ENCODE measurements at places on chromosomes 2 and 18.

DNA sequence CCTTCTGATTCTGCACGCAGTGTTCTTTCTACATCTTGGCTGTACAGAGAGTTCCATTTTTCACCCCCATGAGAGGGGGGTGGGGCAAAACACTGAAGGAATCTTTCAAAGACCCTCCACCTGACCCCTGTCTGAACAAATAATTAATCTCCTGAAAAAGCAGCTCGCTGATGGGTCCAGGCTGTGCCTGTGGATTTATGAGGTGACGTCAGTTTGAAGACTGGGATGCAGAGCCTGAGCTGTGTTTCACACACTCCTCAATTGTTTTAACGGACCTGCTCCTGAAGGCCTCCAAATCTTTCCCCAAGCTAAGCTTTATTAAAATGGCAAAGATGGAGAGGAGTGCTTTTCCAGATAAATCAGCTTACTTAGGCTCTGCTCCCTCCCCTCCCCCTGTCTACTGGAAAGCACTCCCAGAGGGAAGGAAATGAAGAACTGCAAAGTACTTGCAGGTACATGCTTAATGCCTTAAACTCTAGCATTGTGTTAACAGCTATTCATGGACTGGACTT is 390.2 kb upstream of the TNP1 start:
- DNase-seq: no peak

- no peak for DNase-seq
These were observed 80.1 kb downstream of the KCNS3 start for GRCh38 chr2:17958466-17959092.

DNA sequence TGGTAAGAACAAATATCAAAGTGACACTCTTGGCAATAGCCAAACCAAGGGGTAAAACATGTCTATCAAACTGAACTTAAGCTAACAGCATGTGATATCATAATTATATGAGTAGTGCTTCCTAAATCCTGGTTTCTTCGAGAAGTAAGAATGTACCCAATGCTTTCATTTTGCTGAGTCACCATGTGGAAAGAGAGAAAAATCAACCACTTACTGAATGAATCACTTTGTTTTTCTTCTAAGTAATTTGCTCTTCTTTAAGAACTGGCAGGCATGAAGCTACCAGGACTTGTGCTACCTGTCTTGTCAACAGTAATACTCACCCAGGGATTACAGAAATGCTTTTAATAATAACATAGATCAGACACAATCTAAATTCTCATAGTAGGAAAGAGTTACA is 19.0 kb upstream of the DUSP19 start:
- no peak for DNase-seq

DNA sequence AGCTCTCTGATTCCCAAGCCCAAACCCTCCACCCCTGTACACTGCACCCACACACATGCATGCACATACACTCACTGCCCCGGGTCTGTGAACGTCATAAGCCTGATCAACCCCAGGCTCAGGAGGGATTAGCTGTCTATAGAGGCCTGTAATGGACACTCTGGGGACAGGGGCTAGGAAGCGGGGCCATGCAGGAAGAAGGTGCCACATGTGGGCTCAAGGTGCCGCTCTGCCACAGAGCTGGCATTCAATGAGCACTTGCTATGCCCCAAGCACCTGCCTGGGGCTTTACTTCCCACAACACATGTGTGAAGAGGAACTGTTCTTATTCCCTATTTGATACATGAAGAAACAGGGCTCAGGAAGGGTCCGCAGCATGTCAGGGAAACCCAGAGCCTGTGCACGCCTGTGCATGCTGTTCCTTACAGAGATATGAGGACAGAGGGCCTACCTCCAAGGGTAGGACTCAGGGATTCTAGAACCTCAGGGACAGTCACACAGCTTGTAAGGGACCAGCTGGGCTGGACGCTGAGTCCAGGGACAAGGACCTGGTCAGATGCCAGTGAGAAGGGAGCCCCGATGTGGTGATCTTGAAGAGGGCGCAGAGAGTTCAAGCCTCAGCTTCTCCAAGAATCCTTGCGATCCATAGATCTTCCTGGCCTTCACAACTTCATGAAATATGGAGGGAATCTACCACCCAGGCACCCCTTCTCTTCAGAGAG is 5.0 kb downstream of the BIN1 start:
- DNase-seq: no peak

- no peak for DNase-seq
These were observed 620.6 kb upstream of the ID2 start for GRCh38 chr2:8061219-8061618.

GRCh38 chr18:37684590-37684989 is 119.0 kb upstream of the CELF4 start:
- DNase-seq: no peak

DNA sequence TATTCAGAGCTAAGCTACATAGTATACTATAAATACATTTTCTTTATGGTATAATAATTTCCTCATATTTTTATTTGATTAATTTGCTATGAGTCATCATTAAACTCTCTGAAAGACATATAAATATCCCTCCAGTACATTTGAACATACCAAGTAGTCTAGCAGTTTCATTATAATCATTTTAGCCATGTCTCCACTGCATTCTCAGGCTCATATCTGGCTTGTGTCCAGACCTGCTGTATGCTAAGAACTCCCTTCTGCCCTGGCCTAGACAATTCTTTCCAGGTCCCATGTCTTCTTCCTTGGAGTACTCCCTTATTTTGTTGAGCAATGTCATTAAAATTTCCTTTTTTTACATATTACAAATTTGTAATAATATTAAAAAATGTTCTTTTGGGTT is 16.6 kb upstream of the DYNC1I2 start:
- no peak for DNase-seq

- no peak for DNase-seq
These were observed 98.9 kb downstream of the ABI2 start for GRCh38 chr2:203427061-203427460.

GRCh38 chr2:172516299-172516698 is 39.6 kb upstream of the PDK1 start:
- no peak for DNase-seq

DNA sequence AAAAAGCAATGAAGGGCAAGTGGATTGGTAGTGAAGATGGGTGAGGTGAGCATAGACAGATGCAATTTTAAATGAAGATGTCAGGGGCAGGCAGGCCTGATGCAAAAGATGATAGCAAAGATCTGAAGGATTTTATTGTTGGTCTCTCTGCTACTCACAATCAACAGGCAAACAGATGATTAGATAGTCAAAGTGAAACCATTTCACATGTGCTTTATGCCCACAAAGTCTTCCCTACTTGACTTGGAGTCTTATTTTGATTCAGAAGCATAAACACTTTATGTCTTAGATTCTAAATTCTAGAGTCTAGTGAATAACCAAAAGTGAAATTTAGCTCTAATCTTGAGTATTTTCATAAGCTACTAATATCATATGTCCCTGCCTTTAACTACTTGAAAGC is 153.8 kb upstream of the HNRNPA3 start:
- peak; percentile 8 for DNase-seq

DNA sequence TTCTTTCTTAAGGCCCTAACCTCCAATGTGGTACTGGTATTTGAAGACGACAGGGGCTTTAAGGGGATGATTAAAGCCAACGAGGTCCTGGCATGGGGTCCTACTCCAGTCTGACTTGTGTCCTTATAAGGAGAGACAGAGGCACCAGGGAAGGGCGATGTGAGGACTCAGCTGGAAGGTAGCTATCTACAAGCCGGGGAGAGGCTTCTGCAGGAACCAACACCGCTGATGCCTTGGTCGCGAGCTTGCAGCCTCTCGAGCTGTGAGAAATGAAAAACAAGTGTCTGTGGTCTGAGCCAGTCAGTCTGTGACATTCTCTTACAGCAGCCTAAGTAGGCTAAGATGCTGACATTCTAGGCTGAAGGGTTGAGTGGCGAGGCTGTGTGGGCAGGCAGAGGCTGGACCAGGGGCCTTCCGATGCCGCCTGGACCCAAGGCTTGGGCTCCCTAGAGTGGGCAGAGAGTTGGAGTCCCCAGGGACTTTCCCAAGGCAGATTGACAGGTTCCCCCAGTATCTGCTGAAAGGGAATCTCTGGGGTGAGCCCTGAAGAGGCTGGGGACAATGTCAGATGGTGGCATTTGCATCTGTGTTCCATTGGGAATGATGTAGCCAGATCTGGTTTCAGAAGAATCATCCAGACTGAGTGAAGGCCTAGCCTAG is 322.9 kb upstream of the HS6ST1 start:
- DNase-seq: no peak

- DNase-seq: no peak
These were observed 115.5 kb downstream of the LAMA1 start for GRCh38 chr18:7002107-7002506.

DNA sequence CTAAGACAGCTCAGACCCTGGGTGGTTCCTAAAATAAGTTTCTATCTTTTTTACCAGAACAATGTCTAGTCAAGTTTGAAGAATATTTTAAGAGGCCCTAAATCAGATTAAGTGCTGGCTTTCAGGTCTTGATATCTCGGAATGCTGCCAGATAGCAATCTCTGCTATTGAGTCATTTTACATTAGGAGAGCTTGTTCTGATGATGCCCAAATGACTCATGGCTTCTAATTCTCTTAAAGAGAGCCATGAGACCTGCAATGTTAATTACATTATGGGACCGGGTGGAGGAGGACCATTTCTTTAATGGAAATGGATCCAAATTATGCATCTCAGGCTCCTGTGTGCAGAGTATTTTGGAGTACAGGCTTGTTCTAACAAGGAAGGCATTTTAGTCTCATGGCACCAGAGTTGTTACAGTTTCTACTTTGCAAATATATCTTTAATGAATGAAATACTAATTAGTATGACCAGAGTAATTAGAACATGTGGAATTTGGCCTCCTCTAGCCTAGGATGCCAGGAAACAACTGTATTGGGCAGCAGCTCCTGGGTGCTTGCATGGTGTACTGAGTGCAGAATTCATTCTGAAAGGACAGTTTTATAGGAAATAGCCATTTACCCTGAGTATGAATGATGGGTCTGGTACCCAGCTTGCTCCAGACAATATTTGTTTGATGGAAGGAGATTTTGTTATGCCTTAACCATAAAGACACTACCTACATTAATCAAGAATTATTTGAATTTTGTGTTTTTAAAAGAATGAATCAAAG is 94.0 kb upstream of the SULT1C3 start:
- no peak for DNase-seq

GRCh38 chr2:60976256-60976850 is 41.2 kb upstream of the PEX13 start:
- no peak for DNase-seq

DNA sequence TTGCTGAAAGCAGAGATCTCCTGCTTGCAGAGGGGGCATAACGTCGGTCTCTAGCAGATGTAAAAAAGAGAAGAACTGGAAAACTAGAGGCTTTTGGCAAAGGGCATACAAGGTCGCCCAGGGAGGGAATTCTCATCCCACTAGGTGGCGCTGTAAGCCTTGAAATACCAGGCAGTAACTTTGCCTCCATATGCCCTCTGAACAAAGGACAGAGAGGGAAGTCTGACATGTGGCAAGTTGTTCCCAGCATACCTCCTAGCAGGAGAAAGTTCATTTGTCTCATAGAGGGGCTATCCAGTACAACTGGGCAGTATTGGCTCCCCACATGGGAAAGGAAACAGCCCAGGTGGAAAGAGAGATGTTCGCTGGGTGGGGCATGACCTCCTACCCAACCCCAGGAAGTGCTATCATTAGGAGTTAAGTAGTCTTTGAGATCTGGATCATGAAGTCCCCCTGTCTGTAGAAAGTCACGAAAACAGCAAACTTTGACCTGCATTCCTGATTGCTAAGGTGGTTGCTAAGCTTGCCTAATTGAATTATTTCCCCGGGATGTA is 39.9 kb downstream of the STK17B start:
- peak; percentile 47 for DNase-seq

GRCh38 chr2:102832789-102833188 is 71.0 kb downstream of the TMEM182 start:
- no peak for DNase-seq

- no peak for DNase-seq
These were observed 1629.7 kb upstream of the TMEFF2 start for GRCh38 chr2:193824474-193824873.

DNA sequence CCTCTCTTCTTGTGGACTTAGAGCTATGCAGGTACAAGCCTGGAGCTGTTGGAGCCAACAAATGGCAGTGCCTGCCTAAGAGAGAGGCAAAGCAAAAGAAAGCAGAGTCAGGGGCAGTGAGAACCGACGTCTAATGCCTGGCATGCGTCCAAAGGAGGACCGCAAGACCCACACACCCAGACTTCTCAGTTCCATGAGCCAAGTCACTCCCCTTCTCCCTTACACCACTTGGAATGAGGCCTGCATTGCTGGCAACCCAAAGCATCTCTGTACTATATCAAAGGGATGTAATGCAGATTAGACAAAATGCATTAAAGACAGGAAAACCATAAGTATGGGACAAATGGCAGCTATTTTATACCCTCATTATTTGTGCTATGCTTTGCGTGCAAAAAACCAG is 49.9 kb upstream of the RNU4ATAC start:
- DNase-seq: no peak
